ENCODE measurements at places on chromosomes 7 and 10.
A peak's percentile ranks its signal among the peaks of the same experiment; 100 is the strongest.

DNA sequence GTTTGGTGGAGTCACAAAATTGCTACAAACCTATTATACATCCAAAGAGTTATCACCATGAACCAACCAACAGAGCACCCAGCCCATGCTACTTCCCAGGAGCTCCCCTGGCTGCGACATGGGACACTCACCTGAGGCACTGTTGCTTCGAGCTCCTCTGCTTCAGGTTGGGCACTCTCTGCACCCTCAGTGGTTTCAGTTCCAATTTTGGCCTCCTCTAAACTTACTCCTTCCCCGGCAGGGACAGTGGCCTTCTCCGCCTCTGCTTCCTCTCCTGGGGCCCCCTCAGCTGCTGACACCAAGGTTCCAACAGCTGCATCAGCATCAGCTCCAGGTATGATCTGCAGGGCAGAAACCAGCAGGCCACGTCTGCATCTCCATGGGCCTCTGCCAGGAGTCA, 120.4 kb upstream of the TARP start:
- DNase-seq, result no peak

DNA sequence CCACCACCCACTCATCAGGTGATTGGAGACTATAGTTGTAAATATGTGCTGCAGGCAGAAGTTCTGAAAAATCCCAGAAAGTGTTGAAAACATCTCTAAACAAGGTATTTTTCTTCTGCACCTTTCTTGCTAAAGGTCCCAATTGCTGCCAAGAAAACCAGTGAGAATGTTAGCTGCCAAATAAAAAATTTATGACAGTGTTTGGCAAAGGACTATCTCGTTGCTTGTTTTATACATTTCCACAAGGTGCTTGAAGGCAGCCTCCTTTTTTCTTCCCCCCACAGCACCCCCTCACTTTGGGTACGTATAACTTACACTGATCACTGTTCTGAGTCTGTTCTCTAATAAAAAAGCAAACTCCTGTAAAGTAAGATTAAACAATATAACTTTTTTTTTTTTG, 158.6 kb upstream of the TCF7L2 start:
- DNase-seq, result no peak

DNA sequence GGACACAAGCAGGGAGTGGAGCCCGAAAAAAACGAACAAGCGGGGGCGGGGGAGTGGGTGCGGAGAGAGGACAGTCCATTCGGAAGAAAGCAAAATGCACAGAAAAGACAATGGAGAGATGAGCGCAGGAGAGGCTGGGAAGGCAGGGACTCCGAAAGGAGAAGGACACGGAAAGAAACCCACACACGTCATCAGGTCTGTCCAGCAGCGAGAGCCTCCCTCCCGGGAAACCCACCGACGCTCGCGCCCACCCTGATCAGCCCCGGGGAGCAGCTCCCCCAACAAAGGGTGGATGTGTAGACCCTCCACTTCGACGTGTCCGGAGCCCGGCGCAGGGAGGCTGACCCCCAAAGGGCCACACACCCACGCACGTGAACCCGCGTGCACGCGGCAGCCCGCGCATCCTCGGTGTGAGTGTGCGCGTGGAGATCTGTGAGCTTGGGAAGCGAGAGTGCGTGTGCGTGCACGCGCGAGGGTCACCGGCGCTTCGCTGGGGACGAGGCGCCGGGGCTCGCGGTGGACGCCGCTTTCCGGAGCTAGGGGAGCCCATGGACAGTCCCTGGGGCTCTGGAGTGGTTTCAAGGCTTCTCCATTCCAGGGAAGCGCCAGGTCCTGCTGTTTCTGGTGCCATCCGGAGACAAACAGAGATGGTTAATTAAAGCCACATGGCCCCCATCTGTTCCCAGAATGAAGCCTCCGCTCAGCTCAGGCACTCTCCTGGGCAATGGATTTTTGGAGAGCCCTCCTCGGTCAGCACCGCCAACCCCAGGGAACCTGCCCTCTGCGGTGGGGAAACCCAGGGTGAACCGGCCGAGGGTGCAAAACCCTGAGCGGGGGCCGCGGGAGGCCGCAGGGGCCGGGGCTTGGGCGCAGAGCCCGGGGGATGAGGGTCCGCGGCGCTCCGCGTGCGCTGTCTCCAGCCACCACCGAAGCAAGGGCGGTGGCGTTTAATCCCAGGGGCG, 916 bp downstream of the LAMB1 start:
- DNase-seq, result peak; percentile 29

GRCh38 chr7:158245724-158246041, 341.9 kb downstream of the PTPRN2 start:
- no peak for DNase-seq

GRCh38 chr10:48727866-48728265, 43.2 kb downstream of the WDFY4 start:
- DNase-seq, result no peak

DNA sequence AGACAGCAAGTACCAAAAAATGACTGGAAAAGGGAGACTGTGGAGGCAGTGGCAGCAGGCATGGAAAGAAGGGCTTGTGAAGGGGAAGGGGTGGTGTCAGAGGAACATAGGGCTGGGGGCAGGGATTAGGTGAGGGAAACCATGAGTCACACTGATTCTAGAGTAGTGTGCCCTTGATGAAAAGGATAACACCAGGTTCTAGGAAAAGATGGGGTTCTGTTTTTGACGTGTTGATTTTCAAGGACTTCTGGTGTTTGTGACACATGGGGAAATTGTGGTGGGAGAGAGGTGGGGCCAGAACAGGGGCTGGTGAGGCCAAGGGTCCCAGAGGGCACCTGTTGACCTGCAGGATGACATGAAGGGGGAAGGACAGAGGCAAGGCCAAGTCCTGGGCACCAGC, 57.1 kb downstream of the FIGNL1 start:
- DNase-seq, result no peak

- DNase-seq, result no peak
Measured at GRCh38 chr7:112500619-112501018, 19.8 kb downstream of the LSMEM1 start.

GRCh38 chr7:22375359-22376048, 18.6 kb upstream of the RAPGEF5 start:
- DNase-seq, result no peak

DNA sequence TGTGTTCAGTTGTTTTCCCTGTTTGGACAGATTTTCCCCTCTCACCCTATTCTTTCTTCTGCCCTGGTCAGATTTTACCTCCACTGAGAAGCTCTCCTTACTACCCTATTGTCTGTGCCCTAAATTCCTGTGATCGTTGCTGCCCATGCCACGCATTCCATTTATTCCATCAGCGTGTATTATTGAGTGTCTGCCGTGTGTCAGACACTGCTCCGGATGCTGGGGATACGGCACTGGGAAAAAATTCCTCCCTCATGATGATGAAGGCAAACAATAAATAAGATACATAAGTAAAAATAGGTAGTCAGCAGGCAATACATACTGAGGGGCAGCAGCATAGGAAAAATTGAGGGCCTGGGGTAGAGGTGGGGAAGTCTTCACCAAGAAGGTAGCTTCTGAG, 86.8 kb downstream of the FANK1 start:
- no peak for DNase-seq

- peak; percentile 97 for DNase-seq
Measured at GRCh38 chr10:97574374-97575126, 2.0 kb downstream of the ANKRD2 start.

DNA sequence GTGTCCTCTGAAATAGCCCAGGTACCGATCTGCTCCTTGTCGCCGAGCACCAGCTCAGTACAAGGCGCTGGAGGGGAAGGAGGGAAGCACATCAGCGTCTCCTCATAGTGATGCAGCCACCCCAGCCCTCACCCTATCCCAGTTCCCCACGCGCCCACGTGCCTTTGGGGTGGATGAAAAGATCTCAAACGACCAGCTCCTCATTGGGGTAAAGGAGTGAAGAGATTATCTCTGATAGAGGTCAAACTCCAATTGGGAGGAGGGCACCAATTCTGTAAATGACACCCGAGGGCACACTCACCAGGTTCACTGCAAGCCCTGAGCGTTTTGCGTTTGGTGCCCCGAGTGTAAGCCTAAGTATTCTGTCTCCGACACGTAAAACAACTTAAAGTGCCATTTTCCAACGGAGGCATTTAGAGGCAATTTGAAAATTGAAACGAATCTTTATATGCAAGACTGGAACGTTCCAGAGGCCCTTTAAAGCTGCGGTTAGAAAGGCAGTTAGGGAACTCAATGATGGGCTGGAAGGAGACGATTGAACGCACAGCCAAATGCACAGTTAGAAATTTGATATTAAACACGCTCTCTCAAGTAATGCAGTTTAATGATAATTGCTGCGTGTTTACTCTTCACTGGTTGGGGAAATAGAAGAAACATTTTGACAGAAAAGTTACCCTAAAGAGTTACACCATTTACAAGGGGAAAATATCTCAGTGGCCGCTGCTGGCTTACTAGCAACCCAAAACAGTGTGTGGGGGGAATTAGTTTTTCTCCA, 8.9 kb upstream of the EMX2 start:
- no peak for DNase-seq

GRCh38 chr7:134071355-134072331, 55.5 kb upstream of the LRGUK start:
- no peak for DNase-seq

DNA sequence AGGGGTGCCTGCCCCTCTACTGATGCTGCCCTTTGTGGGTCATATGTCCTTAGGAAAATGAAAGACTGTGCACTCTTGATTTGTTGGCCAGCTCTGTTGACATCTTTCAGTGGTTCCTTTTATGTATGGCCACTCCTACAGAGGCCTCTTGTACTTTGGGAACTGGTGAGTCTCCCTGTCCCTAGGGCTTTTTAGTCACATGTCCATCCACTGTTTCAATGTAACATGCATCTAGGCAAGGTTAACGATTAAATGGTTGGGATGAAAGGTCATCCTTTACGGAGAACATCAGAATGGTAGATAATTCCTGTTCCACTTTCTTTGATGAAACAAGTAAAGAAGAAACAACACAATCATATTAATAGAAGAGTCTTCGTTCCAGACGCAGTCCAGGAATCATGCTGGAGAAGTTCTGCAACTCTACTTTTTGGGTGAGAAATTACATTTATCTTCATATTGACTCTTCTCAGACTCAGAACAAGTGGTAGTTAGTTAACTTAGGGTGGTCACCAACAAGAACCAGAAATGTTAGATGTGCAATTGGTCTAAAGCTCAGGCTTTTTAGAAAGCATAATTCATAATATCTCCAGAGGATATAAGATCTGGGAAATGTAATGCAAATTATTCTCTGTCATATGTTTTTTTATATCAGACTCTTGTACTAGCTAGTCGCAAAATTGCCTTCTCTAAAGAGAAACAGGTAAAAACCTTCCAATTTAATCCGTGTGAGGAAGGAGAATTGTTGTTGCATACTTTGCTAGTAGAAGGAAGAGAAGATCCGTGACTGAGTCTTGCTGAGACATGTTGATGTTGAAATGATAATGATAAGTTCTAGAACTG, at the start of gene ABCC2:
ABCC2 (plus strand) TSS at position 194 of the 840 bp plus-strand sequence; CDS start at position 399, 205 bp downstream.
- no peak for DNase-seq

GRCh38 chr10:133168617-133169031, 8.6 kb downstream of the KNDC1 start:
- no peak for DNase-seq

DNA sequence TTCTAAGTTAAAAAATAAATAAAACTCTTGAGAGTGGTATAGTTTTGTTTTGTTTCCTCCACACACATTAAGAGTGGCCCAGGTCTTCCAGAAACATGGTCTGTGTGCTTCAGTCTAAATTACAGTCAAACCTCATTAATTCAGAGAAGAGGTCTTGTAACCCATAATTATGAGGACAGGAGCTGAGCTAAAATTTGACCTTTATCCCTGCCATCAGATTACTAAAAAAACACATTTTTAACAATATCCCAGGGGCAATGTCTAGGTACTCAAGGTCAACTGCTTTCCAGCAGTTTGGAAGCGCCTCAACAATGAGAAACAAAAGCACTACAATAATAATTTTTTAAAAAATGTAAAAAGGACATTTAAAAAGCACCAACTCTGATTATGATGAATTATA, 184.1 kb upstream of the PFKP start:
- DNase-seq, result no peak

- DNase-seq, result no peak
Measured at GRCh38 chr7:23928418-23928775, 218.4 kb downstream of the STK31 start.

GRCh38 chr10:49374740-49375139, 21.1 kb downstream of the DRGX start:
- DNase-seq, result no peak

GRCh38 chr7:3415861-3416312, 114.8 kb downstream of the SDK1 start:
- DNase-seq, result no peak

DNA sequence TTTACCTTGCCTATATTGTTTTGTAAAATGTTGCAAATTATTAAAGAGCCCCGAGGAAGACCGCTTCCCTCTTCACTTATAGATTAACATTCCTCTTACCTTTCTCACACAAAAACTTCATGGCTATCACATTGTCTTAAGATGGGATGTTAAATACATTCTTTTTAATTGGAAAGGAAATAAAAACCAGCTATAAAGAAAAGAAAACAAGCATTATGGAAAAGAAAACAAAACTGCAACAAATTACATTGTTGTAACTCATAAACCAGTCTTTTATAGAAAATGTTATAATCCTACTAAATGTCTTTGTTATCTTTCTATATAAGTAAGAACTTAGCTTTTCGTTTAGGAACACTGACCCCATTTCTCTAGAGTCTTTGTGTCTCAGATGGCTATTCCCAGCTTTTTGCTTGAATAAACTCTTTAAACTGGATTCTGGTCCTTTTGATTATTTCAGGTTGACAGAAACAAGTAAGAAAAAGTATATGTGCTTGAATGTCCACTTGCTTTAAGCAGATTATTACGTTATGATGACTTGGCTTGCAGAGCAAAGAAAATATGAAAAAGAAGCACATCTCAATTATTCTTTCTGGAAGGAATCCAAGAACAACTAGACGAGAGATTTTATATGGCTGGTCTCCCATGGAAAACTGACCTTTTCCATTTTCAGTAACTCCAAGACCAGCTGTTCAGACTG, 128.2 kb downstream of the AKR1D1 start:
- DNase-seq, result no peak

- DNase-seq, result no peak
Measured at GRCh38 chr10:4351723-4352413, 474.1 kb upstream of the AKR1E2 start.

DNA sequence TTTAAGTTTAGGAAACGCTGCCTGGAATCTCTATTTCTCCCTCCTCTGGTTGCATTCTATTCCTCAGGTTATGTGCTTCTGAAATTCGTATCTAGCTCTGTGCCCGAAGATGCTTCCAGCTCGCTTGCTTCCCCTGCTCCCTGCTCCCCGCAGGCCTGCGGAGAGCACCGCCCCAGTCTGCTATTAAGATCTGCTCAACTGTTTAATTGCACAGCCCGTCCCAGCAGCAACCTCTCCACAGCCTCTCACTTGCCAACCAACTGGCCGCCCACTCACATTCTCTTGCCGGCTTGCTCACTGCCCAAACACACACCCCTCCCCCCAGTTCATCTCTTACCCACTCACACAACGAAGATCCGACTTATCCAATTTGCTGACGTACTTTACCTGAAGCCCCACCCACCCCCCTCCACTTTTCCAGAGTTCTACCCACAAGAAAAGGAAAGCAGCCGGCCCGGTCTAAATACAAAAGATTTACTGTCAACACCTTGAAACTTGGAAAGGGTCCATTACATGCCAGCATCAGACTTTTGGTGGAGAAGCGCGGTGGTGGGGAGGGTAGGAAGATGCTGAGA, 167.3 kb upstream of the KLF14 start:
- DNase-seq, result no peak

Measured in HT1080 (cell line).